ENCODE measurements at places on chromosomes 5 and 9.

- no peak overlapping the region for H3K4me3 ChIP-seq
- H3K36me3 ChIP-seq: no peaks in the 10 kb centered on the region
- no peak for DNase-seq
Observed at GRCh38 chr5:144876990-144877389, 706.3 kb downstream of the KCTD16 start.

DNA sequence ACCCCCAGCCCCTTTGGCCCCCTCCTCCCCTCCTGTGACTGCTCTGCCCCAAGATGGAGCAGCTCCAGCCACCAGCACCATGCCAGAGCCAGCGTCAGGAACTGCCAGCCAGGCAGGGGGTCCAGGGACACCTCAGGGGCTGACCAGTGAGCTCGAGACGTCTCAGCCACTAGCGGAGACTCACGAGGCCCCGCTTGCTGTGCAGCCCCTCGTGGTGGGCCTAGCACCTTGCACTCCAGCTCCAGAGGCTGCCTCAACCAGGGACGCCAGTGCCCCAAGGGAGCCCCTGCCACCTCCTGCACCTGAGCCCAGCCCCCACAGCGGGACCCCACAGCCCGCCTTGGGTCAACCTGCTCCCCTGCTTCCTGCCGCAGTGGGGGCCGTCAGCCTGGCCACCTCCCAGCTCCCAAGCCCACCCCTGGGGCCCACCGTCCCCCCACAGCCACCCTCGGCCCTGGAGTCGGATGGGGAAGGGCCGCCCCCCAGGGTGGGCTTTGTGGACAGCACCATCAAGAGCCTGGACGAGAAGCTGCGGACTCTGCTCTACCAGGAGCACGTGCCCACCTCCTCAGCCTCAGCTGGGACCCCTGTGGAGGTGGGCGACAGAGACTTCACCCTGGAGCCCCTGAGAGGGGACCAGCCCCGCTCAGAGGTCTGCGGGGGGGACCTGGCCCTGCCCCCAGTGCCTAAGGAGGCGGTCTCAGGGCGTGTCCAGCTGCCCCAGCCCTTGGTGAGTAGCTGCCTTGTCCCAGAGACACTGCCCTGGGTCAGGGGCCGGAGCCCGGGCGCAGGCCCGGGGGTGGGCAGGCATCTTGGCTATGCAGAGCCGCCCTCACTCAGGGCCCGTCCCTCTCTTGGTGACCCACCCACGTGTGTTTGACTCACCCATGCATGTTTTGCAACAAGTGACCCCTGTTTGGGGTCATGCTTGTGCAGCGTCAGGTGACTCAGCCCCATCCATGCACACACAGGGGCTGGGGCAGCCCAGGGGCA lies 105.2 kb downstream of the WNK2 start:
- H3K4me1 ChIP-seq: no peaks in the 10 kb centered on the region
- no peak overlapping the region for H3K4me3 ChIP-seq
- DNase-seq: no peak
- no peak overlapping the region for H3K27ac ChIP-seq
- H3K36me3 ChIP-seq: no peaks in the 10 kb centered on the region

DNA sequence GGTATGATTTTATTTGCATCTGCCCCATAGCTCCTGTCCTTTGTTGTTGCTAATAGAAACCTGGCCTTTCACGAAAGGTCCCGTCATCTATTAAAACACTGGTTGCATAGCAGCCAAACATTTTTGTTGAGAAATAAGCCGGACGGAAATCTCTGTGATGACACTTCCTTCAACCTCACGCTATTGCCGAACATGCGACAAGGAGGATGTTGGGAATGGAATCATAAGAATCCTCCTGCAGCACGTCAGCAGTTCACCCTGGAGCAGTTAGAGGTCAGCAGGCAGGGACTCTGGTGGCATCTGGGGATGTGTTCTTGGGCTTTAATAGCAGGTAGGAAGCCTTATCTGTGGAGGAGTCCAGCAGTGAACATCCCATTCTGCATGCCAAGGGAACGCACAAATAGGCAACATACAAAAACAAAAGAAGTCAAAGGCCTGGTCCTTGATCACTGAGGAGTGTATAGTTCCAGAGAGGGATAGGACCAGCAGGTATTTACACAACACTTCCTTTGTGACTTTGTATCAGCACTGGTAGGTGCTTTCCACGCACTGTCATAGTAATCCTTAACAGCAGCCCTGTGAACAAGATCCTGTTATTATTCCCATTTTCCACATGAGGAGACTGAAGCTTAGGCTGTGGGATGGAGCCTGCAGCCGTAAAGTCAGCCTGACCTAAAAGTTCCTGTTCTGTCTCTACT lies 33.4 kb downstream of the ARHGAP26 start:
- no peak for DNase-seq
- no peak overlapping the region for H3K27ac ChIP-seq
- H3K4me1 ChIP-seq: peaks cover 36% of the 10 kb centered on the region

DNA sequence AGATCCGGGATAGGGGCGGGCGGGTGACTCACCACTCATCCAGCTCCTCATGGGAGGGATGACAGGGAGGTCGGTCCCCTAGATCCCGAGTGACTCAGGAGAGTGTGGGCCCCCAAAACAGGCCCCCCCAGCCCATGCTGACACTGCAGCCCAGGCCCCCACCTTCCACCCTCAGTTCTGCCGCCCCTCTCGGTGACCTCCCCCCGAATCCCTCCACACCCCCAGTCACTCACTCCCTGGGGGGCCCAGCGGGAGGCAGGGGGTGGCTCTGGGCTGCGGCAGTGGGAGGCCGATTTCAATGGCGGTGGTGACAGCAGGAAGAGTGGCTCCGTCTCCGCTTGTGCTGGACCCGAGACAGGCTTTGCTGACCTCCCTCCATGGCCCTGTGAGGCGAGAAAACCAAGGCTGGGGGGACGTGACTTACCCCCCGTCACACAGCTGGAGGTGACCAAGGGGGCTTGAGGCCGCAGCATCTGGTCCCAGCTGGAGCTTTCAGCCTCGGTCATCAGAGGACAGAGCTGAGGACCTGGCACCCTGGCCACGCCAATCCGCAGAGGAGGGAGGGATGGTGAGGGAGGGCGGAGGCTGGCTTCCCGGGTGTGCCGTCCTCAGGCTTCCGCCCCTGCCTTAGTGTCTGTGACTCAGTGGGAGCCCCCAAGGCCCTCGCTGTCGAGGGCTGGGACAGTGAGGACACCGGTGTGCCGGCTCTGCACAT lies 9.0 kb downstream of the GPSM1 start:
- H3K4me1 ChIP-seq: no peaks in the 10 kb centered on the region
- no peaks in the 10 kb centered on the region for H3K27me3 ChIP-seq
- no peak overlapping the region for H3K4me3 ChIP-seq
- H3K36me3 ChIP-seq: no peaks in the 10 kb centered on the region
- DNase-seq: no peak

DNA sequence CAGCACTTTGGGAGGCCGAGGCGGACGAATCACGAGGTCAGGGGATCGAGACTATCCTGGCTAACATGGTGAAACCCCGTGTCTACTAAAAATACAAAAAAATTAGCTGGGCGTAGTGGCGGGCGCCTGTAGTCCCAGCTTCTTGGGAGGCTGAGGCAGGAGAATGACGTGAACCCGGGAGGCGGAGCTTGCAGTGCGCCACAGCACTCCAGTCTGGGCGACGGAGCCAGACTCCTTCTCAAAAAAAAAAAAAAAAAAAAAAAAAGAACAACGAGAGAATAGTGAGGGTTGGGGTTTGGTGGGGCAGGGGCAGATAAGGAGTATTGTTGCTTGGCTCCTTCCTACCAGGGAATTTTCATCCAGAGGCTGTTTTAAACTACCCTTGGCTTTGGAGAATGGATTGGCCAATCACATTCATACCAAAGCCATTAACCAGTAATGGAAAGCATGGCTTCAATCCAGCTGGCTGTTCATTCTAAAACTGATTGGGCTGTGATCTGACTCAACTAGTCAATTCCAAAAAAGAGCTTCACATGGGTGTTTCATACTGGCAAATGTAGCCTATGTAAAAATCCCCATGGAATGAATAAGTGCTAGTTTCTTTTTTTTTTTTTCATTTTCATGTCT lies 64.4 kb downstream of the PLCXD3 start:
- H3K4me1 ChIP-seq: no peaks in the 10 kb centered on the region
- no peaks in the 10 kb centered on the region for H3K36me3 ChIP-seq
- no peak overlapping the region for H3K27ac ChIP-seq
- no peak for DNase-seq
- H3K4me3 ChIP-seq: no peak overlapping the region
- no peaks in the 10 kb centered on the region for H3K27me3 ChIP-seq

DNA sequence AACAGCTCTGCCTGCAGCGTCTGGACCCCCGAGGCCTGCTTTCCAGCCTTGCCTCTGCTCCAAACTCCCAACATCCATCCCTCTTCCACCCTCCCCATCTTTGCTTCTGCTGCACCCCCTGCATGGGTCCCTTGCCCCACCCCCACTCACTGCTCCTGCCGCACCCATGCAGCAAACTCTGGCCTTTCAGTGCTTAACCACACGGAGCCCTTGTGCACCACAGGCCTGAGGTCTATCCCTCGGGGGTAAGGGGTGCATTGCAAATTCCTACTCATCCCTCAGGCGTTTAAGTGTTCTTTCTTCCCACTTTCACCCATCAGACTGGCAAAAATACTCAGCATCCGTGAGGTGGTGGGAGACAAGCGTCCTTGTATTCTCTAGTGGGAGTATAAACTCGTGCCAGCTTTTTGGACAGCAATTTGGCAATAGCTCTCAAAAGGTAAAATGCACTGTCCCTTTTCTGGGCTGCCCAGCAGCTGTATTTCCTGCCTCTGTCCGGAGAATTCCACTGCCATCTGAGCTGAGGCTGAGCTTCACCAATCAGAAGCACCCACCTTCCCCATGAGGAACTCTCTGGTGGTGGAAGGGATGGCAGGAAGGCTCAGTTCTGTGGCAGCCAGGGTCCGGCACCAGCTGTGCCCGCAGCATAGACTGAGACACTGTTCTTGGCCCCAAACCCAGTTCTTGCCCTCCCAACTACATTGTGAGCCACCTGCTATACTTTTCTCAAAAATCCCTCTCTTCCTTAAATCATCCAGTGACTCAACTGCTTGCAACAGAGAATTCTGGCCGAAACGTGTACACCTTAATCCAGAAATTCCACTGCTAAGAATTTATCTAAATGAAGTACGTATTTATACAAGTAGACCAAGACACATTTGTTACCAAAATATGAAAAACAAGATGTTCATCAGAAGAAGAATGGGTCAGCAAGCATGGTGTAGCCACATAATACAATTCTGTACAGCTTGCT lies 15.0 kb downstream of the PSMB7 start:
- H3K36me3 ChIP-seq: peaks cover 34% of the 10 kb centered on the region
- DNase-seq: no peak
- H3K4me3 ChIP-seq: no peak overlapping the region
- no peaks in the 10 kb centered on the region for H3K4me1 ChIP-seq
- H3K27ac ChIP-seq: no peak overlapping the region

DNA sequence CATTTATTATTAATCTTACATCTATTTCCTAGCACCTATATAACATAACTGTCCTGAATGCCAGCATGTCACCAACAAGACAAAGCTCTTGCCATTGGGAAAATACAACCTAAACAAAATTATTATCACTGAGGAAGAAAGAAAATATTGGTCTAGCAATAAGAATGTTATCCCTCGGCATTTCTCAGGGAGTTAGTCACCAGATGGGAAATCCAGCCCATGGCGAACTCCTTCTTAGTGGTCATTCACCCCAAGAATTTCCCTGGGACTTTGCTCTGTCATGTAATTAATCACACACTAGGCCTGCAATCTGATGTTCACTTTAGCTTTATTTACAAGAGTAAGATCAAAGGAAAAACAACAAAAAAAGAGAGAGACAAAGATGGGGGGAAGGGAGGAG lies 56.1 kb upstream of the TAS2R1 start:
- H3K4me3 ChIP-seq: no peak overlapping the region
- DNase-seq: no peak
- H3K36me3 ChIP-seq: no peaks in the 10 kb centered on the region
- no peaks in the 10 kb centered on the region for H3K27me3 ChIP-seq
- H3K4me1 ChIP-seq: no peaks in the 10 kb centered on the region

DNA sequence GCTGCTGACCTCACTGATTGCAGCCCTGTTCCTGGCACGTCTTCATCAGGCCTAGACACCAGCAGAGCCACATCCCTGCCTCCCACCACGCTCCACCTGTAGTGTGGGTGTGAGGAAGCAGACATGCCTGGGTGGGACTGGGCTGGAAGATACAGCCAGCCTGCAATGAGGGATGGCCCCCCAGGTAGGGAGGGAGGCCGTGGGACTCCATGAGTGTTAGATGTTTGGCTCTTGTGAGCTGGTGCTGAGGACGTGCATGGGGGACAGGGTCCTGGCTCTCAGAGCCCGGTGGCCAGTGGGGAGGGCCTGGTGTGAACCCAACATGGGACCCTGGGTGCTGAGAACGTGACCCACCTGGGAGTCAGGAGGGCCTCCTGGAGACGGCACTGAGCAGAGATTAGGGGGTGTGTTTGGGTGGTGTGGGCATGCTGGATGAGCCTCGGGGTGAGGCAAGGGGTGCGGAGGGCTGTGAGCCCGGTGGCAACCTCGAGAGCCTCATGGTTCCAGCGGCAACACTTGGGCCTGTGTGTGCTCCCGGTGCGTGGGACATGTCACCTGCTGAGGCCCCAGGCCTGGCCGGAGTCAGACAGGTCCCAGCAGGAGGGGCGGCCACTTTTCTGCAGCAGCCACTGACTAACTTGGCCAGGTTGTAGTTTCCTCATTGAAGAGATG lies 87.6 kb downstream of the PHF2 start:
- no peak overlapping the region for H3K27ac ChIP-seq
- no peaks in the 10 kb centered on the region for H3K4me1 ChIP-seq
- H3K4me3 ChIP-seq: no peak overlapping the region
- no peaks in the 10 kb centered on the region for H3K27me3 ChIP-seq
- no peak for DNase-seq

DNA sequence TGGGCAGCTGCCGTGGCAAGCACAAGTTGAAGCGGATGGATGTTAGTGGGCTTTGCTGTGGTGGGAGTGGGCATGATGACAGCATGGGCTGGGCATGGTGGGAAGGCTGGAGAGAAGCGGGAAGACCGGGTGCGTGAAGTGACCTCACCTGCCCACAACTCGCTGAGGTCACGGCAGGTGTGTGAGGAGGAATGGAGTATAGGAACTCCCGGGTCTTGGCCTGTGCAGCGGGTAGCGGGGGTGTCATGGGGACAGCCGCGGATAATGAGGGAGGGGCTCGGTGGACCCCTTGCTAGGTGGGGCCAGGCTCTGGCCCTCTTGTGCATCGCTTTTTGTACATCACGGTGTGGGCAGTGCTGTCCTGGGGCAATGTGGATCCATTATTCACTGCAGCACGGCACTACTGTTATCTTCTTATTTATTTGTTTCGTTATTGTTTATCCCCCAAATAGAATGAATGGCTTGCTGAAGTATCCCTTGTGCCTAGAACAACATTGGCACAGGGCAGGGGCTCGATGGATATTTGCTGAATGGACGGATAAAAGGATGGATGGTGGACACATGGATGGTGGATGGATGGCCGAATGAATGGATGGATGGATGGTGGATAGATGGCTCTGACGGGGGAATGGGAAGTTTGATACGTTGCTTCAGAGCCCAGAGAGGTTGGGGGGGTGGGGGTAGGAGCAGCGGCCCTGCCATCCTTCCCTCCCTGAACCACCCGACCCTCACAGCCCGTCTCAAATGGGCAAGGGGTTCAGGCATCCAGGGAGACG lies 14.6 kb downstream of the PROP1 start:
- peaks cover 10% of the 10 kb centered on the region for H3K4me1 ChIP-seq
- no peak overlapping the region for H3K4me3 ChIP-seq
- H3K27me3 ChIP-seq: peaks cover 27% of the 10 kb centered on the region
- DNase-seq: no peak
